Astrocyte (in vitro differentiated cells and primary cell): ENCODE measurements at places on chromosomes 2 and 18. TPM values are rescaled to one million over a fixed set of nuclear protein-coding genes. Genes with fewer than 3 reads are reported as not detected.

DNA sequence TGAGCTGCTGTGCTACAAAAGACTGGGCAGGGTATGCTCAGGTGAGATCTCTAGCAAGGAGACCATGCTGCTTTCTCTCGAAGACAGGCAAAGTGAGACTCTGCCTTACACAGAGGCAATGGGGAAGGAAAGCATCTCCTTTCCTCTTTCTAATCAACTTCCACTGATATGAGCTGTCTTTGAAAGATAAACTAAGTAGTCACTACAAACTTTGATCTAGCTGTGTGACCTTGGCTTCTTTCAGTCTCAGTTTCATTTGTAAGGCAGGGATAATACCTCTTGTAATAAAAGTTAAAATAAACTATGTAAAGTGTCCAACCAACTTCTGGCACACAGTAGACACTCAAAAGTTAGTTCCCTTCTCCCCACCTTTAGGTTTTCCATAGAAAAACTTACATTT lies 7.5 kb downstream of the CCDC93 start:
- no peak for DNase-seq

GRCh38 chr18:49193252-49193651 lies 242.5 kb upstream of the SMAD7 start:
- no peak for DNase-seq

ATP6V1C2 gene
- 0.14 TPM in 1 of 2 replicates, not detected in the other for total RNA-seq

DNA sequence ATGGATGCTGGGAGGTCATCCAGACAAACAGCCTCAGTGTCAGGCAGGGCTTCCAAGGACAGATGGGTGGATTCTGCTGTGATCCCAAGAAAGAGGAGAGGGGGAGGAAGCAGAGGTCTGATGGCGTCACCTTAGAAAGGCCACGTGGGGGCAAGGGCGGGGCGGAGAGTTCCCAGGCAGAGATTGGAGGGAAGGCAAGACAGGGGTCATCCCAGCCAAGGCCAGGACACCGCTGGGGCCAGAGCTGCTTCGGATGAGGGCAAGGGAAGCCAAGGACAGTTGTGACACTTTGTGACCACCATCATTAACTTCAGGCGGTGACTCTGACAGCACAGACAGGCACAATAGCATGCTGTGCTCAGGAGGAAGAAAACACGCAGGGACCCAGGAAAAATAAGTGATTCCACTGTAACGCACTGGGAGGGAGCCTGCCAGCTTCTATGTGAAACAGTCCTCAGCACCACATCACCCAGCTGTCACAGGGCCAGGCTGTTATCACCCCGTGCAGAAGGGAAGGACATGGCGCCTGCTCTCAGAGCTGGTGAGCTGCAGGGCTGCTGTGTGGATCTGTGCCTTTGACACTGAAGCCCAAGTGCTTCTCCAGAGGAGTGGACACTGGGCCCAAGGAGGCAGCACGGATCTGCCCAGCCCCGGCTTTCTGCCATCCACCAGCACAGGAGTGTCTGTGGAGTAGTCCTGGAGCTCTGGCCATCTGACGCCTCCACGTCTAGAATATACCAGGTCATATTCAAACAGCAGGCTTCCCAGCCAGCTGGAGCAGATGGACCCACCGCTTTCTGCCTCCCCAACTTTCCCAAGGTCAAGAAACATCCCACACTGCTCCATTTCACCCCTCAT lies 204.1 kb downstream of the NDUFA10 start:
- no peak for DNase-seq

- DNase-seq = peak; percentile 6
Measured at GRCh38 chr2:209351636-209352035, 72.2 kb upstream of the MAP2 start.

DNA sequence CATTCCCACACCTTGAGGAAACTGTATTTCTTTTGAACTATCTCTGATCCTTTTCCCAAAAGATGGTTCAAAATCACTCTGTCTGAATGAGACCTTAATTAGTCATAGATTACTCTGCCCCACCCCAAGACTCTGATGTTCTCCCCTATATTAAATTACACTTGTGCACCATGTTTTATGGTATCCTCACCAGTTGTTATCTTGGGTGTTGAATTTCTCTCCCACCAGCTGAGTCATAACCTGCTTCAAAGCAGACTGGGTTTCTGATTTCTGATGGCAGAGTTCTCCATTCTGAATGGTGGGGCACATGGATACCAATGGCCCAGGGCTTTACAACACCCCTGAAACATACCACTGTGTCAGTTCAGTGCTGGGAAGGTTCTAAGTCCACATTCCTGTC lies 15.0 kb downstream of the CDH20 start:
- DNase-seq = no peak

ZNF514 gene
- 7.9 and 8.1 TPM in 2 replicates for total RNA-seq

DNA sequence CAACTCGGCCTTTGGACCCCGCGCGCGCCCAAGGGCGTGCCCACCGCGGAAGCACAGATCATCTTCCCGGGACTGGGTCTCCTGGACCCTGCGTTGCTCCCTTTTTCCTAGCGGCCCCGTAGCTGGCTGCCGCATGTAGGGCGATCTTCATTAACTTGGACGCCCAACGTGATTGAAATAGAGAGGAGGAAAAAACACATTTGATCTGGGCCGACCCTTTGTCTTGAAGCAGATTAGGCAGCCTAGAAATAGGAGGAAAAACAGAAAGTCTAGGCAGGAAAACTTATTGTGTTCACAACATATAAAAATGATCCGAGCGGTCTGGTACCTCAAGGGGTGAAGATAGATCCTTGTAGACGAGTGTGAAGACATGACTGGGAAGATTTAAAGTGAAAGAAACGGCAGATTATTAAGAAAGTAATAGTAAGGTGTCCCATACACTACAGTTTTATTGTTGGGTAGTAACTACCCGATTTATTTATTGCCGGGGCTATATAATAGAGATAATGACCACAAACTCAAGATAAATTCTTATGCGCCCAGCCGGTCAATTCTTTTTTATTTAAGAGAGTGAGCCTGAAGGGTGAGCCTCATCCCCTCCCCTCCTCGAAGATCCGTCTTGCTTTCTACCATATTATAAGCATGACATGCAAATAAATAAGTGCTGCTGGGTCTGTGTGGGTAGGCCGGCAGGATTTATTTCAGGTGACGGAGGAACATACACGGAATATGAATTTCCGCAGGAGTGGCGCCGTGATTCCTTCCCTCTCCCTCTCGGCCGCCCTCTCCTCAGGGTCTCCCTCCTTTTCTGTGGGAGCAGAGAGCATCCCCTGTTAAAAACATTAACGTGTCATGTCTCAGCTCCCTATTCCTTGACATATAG lies 147.4 kb downstream of the MEIS1 start:
- no peak for DNase-seq

- no peak for DNase-seq
Measured at GRCh38 chr2:102313950-102314349, 2.6 kb downstream of the IL1RL1 start.

- DNase-seq = no peak
Measured at GRCh38 chr2:4085186-4085585, 381.8 kb downstream of the DCDC2C start.

- DNase-seq = peak; percentile 55
Measured at GRCh38 chr2:179818546-179818945, 42.9 kb downstream of the ZNF385B start.

IL1RL2 gene
- total RNA-seq = 0.43 TPM in 1 of 2 replicates, not detected in the other

- DNase-seq = peak; percentile 57
Measured at GRCh38 chr2:157866202-157866601, 9.9 kb downstream of the ACVR1 start.

DNA sequence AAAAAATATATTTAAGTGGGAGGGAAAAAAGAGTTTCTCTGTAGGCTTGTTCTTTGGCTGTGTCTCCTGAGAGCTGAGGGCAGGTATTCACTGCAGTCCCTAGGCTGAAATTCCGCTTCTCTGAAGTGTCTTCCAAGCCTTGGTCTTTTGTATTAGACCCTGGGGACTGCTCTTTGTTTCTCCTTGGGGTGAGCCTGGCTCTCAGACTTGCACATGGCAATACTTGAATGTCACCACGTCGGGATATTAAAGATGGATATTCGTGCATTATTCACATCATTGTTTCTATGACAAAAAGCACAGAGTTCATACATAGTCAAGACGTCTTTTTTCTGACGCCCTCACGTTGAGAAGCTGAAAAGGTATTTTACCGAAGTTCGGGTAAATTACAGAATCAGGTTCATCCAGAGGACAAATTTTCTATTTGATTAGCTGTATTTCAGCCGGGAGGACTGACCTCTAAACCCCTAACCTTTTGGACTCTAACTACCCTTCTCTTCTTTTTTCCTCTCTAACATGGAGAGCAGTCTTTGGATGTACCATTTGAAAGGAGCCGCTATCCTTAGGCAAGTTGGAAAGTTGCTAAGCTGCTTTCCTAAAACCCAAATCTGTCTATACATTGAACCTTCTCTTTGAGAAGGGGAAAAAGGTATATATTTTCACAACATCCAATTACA lies 2.4 kb upstream of the HOXD3 start:
- DNase-seq = no peak

GRCh38 chr2:241808051-241808720 lies 807 bp upstream of the NEU4 start:
- DNase-seq = no peak

- DNase-seq = peak; percentile 85
Measured at GRCh38 chr2:145563741-145564615, 1044.1 kb upstream of the ZEB2 start.

GRCh38 chr2:99822474-99823207 lies 319.7 kb downstream of the AFF3 start:
- DNase-seq = peak; percentile 55

FBXO48 gene
- total RNA-seq = 0.54 and 0.55 TPM in 2 replicates

GRCh38 chr2:102166189-102166845 lies 20.5 kb upstream of the IL1RL2 start:
- peak; percentile 72 for DNase-seq

DNA sequence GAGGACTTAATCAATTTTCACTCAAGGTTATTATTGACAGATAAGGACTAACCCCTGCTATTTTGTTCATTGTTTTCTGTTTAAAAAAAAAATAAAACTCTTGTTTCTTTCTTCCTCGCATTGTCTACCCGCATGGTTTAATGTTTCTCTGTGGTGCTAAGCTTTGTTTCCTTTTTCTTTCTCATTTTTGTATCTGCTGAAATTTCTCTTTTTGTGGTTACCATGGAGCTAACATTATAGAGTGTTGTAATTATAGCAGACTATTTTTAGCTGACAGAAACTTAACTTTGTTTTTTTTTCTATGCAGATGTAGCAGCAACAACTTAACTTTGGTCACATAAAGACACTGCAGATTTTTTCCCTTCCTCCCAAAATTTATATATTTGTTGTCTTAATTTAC lies 43.1 kb upstream of the CHN1 start:
- no peak for DNase-seq

CGREF1 gene
- total RNA-seq = 1.8 and 3.0 TPM in 2 replicates

GRCh38 chr2:10548626-10549025 lies 100.5 kb upstream of the ODC1 start:
- no peak for DNase-seq

GRCh38 chr18:59733421-59733820 lies 36.2 kb upstream of the CCBE1 start:
- DNase-seq = peak; percentile 49

TRAPPC12 gene
- 62.1 and 65.9 TPM in 2 replicates for total RNA-seq

MYCN gene
- total RNA-seq = 2.1 and 2.6 TPM in 2 replicates

DNA sequence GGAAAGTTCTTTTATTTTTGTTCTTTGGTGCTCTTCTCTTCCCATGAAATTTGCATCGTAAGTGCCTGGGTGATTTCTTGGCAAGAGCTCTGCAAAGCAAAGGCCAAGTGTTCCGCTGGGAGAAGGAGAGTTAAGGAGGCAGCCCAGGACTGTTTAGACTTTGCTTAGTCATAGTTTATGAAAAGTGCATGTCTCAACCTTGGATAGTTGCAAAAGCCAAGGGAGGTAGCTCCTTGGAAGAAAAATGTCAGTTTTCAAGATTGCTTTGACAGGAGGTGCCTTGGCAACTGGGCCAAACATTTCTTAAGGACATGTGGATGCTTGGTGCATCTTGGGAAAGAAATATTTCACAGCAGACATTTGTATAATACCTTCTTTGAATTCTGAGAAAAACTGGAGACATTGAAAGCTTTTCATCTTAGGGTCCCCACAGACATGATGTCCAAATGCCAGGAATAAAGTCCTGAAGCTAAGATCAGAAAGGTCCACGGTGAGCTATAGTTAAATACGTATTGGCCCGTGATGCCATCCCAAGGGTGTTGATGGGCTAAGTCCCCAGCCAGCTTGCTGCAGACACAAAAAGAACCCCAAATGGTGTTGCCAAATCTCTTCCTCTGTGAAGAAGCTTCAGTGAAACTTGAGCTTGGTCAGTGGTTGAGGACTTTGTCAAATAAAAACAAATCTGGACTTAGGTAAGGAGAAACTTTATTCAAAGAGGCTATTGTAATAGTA lies 96.3 kb upstream of the THUMPD2 start:
- peak; percentile 94 for DNase-seq

VIL1 gene
- not detected in 2 replicates for total RNA-seq

DNA sequence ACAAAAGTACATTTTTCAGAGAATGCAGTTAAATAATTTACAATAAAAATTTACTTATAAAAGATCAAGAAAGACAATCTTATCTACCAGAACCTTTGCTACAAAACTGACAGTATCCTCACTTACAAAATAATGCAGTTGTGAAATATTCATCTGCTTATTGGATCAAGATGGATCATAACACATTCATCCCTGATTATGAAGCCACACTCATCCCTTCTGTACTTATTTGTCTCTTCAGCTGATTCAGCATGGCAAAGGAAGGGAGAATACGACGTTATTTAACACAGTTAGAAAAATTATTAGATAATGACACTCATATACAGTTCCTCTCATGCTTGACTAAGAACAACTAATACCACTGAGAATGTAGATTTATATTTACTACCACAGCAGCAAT lies 46.4 kb downstream of the TCF4 start:
- no peak for DNase-seq

DNA sequence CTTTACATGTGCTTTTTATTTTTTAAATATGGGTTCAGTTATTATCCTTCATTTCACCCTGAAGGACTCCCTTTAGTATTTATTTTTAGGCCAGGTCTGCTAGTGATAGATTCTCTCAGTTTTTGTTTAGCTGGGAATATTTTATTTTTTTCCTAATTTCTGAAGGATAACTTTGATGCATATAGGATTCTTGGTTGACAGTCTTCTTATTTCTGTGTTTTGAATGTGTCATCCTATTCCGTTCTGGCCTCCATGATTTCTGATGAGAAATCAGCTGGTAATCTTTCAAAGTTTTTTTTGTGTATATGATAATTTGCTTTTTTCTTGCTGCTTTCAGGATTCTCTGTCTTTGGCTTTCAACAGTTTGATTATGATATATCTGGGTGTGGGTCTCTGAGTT lies 35.4 kb downstream of the TMEM178A start:
- no peak for DNase-seq

- DNase-seq = no peak
Measured at GRCh38 chr2:44964752-44965236, 23.3 kb downstream of the SIX3 start.

GRCh38 chr2:27024188-27024587 lies 8.6 kb upstream of the TMEM214 start:
- DNase-seq = no peak

DNA sequence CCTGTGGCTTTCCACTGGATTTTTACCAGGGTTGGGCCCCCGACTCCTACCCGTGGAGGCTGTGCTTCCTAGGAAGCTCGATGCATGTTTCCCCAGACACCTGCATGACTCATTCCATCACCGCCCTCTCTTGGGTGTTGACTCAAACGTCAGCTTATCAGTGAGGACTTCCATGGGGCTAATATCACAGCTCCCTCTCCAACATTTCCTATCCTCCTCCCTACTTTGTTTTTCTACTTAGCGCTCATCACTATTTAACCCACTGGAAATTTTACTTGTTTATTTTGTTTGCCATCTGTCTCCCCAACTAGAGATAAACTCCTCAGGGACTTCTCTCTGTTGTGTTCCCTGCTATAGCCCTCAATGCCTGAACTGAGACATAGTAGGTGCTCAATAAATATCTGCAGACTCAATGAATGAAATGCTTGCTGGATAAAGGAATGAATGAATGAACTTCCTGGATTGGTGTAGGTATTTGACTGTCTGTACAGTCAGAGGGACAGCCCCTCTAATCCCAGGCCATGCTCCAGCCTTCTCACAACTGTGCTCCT lies 89.7 kb upstream of the MSH2 start:
- DNase-seq = peak; percentile 38

RGPD4 gene
- not detected in 2 replicates for total RNA-seq
